Stimulated activated CD4-positive, alpha-beta T cell treated with anti-CD3 and anti-CD28 coated beads, Interleukin-15, amount 100 ng/mL, for 1 hour (primary cell): ENCODE measurements at places on chromosomes 6 and 20.

DNA sequence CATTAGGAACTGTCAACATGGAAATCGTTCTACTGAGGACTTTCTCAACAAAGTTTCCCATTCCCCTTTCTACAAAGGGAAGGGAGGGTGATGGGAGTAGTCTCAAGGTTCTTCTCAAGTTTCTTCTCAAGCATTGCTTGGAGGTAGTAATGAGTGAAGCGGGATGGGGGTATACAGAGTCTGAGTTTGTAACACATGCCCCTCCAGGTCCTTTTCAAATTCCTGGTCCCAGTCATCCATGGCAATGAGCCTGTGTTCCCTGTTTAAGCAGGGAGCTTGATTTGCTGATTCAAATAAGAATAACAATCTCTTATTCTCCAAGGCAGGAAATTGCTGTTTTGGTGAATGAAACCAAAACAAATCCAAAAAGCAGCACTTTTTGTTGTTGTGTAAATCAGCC is 45.5 kb downstream of the MYLK4 start:
- DNase-seq = no peak

DNA sequence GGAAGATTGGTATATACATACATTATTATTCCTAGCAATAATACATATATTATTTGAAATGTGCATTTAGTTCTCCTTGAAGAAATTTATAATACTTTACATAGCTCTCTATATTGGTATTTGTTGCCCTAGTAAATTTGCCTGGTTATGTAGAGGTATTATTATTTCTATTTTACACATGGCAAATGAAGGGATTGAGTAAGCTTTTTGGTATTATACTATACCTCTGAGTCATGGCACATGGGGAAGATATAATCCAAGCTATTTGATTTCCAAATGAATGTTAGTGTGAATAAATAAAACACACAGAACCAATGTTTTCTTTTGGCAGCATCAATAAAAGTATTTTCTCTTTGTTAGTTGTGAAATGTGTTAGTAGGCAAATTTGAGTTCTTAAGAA is 409.6 kb upstream of the SLC35B3 start:
- no peak for DNase-seq

GRCh38 chr6:6741264-6741663 is 152.7 kb downstream of the LY86 start:
- no peak for DNase-seq

DNA sequence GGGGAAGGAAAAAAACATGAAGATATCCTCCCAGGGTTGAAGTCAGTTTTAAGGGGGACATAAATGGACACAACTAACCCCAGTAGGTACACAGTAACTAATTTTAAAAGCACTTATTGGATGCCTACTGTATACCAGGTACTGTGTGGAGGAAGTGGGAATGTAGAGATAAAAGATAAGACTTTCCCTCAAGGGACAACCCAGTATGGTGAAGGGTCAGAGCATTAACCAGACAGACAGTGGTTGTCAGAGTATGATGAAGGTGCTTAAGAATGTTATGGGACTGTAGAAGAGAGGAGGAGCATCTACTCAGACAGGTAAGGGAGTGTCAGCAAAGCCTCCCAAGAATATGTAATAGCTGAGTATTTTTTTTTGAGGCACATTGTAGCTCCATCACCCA is 906 bp downstream of the ABCF1 start:
- DNase-seq = no peak

DNA sequence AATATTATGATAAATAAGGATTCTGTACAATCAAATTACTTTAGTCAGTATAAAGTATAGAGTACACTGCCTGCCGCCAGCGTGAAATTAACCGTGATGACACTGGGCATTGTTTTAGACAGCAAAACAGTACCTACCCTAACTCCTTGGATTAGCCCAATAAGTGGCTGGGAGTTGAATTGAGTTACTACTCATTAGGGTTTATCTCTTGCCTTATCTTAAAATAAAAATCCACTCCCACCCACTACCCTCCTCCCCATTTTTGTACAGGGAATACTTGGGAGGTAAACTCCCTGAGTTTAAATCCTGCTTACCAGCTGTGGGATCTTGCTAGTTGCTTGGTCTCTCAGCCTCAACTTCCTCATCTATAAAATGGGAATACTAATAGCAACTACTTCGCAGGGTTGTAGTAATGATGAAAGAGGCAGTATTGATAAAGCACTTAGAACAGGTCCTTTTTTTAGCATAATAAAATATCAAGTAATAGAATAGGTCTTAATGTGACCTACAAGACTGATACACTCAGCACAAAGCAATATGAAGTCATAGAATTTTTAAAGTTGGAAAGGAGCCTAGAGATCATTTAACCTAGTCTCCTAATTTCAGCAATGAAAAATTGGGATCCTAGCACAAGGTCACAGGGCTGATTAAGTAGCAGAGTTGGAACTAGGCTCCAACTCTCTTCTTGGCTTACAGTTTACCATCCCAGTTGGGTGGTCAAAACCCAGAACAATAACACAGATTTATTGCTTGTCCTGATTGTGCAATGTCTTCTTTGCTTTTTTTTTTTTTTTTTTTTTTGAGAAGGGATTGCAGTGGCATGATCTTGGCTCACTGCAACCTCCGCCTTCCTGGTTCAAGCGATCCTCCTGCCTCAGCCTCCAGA is 23.8 kb downstream of the PHACTR2 start:
- no peak for DNase-seq

- DNase-seq = no peak
Measured at GRCh38 chr6:36688063-36688738, 9.4 kb upstream of the RAB44 start.

DNA sequence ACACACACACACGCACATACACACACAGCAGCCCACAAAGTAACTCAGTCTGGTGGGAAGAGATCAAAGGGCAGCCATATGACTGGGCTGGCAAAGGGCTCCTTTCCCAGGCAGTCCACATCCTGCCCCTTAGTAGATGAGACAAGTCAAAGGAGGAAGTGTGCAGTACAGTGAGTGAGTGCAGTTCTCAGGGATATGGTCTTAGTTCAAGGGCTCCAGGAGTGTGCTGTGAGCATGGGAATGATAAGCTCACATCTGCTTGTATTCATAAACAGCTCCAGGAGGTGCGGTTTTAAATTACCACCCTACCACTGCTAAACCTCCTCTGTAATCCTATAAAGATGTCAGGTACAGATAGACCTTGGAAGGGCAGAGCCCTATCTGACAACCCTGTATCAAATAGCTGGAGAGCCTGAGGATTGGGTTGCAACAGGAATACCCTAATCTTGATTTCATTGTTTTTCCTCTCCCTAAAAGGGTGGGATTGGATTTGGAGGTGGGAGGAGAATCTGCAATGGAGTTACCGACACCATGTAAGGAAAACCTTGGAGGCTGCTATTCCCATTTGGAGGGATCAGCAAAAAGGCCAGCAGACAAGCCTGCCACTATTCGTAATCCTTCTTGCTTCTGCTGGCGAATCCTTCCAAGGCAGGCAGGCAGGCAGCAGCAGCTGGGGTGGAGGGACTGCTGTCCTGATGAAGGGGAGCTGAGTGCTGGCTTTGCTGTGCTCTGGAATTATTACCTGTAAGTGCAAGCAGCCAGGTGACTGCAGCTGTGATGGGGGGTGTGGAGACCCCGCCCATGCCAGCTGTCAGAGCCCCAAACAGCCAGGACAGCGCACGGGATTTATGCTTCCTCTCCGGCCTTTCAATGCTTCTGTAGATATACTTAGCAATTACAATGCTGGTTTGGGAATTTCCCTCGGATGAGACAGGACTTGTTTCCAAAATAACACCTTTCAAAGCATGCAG is 342.7 kb downstream of the PRL start:
- no peak for DNase-seq

GRCh38 chr20:10972219-10972860 is 298.5 kb upstream of the JAG1 start:
- no peak for DNase-seq

DNA sequence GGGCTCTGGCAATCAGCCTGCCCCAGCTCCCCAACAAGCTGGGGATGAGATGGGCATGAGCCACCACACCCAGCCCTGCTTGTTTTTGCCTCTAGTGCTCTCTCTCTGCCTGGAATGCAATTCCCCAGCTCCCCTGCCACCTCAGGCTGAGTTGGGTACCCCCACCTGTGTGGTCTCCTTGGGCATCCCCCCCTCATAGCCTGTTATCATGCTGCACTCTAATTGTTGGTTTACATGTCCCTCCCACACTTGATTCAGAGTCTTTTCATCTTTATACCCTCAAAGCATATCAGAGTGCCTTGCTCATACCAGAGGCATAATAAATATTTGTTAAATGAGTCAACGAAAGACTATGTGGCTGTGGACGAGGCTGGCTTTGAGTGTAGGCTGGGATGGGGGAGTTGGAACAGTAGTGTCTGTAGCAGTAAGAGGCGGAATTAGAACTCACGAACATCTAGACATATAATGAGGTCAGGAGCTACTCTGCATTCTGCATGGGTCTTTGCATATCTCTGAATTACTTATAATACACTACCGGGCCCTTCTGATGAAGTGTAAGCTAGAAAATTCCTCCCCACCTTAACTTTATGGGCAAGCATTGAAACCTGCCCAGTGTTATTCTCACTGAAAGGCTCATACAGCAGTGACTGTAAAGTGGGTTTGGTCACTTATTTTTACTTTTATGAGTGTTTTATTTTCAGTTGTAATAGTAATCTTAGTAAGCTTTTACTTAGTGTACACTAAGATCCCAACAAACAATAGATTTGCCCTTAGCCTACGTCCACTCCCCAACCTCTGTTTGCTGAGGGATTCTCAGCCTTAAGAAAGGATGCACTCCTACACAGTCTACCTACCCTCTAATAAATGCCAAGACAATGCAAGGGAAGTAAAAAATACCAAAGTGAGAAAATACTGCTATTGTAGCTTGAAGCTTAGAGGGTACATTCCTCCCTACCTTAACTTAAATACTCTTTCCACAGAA is 58.7 kb downstream of the EDN1 start:
- DNase-seq = no peak

DNA sequence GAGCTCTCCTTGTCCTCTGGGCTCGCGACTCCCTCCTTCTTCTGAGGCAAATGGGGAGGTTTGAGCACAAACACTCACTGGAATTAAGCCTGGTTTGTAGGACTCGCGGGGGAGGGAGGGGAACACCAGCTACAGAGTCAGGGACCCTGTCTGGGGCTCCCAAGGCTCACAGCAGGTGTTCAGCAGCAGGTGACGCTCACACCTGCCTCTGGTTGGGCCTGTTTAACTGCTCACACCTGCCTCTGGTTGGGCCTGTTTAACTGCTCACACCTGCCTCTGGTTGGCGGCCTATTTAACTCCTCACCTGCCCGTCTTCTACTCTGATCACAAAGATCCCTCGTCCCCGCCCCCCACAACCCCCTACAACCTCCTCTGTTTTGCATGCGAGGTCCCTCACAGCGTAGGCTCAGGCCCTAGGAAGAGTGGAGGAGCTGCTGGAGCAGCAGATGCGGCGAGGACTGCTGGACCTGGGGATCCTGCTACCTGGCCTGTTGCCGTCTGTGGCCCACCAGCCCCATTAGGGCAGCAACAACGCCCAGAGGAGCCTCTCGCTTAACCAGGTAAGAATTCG is 181.9 kb downstream of the ERMARD start:
- DNase-seq = no peak

- no peak for DNase-seq
Measured at GRCh38 chr6:105803442-105803841, 282.7 kb upstream of the PRDM1 start.

DNA sequence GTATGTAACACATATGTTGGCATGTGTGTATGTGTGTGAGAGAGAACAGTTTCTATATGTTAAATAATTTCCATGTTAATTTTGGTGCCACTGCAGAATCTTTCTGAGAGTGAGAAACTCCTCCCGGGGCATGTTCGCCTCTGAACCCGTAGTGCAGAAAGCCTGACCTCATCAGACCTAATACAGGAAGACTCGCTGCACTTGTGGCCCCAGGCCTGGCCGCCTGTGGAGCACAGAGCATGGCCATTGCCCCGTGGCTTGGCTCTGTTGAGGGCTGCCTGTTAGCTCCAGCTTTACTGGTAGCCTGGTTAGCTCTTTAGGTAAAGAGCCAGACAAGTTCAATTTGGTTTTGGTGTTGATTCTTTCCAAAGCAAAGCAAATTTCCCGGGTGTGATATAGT is 25.5 kb downstream of the FARS2 start:
- no peak for DNase-seq

- DNase-seq = peak; percentile 4
Measured at GRCh38 chr20:10171864-10172751, 46.5 kb upstream of the SNAP25 start.

DNA sequence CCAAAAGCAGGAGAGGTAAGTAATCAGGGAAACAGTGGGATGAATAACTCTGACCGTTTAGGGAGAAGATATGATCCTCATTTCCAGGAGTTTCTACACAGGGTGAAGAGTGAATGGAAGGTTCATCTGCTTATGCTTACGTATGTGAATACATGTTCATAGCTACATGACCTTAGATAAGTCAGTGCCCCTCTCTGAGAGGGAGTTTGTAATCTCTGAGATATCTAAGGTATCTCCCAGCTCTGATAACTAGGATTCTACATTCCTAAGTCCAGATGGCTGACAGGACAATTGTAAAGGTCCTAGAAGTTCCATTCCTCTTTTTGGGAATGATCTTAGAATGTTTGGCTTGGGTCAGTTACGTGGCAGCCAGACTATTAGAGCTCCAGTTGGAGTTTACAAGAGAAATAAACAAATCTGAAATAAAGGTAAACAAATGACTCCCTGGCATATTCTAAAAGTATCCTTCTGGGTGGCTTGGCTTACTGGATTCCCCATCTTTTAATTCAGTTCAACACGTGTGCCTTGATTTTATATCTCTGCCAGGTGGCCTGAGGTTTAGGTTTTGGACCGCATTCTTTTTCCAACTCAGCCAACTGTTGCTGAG is 15.8 kb downstream of the PROCR start:
- no peak for DNase-seq

DNA sequence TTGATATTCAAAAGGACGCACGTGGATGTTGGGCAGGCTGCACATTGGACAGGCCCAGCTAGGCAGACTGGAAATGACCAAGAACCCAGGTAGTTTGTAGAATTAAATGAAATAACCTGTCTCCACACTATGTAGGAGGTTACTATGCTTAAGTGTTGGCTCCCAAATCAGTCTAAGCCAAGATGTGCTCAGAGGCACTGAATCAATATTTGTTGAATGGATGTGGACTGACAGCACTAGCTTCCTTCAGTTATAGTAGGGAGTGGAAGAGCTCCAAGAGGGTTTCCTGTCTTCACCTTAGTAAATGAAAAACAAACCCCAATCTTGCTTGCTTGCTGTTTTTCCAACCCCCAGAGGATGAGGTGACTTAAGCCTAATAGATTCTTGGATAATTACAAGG is 180.5 kb downstream of the JARID2 start:
- DNase-seq = no peak

GRCh38 chr20:50429412-50429811 is 80.8 kb upstream of the PTPN1 start:
- no peak for DNase-seq
